ENCODE measurements at places on chromosomes 16 and 17. TPM values are rescaled to one million over a fixed set of nuclear protein-coding genes. Genes with fewer than 3 reads are reported as not detected.

Gene DHRS7C
- 1.2 TPM for total RNA-seq

Gene FBXW10
- total RNA-seq: 0.20 TPM

Gene LGALS9
- 4.3 TPM for total RNA-seq

Gene MRPS7
- total RNA-seq: 47.5 TPM

Gene G6PC1
- 14.2 TPM for total RNA-seq

Gene DHX8
- total RNA-seq: 31.2 TPM

Gene UNC45B
- total RNA-seq: not detected

Gene KRT33B
- total RNA-seq: not detected

Gene ABCA3
- total RNA-seq: 1.5 TPM

Gene RHOT2
- 63.2 TPM for total RNA-seq

Gene ABCC12
- total RNA-seq: not detected

Gene KIF19
- 0.20 TPM for total RNA-seq

Gene DDX52
- total RNA-seq: 45.7 TPM

Gene EPOP
- 0.92 TPM for total RNA-seq

Gene TMC8
- 0.16 TPM for total RNA-seq

Gene RNPS1
- 107 TPM for total RNA-seq

Gene IGSF6
- 0.70 TPM for total RNA-seq

Gene IL21R
- total RNA-seq: 0.10 TPM

Gene HIRIP3
- 12.4 TPM for total RNA-seq

Gene AIPL1
- not detected for total RNA-seq

Gene TUBG2
- 13.1 TPM for total RNA-seq

Gene ADCY9
- total RNA-seq: 12.4 TPM

Gene GEMIN4
- 12.0 TPM for total RNA-seq

Gene FBXO39
- not detected for total RNA-seq

Gene EXOC3L1
- total RNA-seq: 3.3 TPM

Gene NACA2
- not detected for total RNA-seq

Gene LMF1
- total RNA-seq: 27.2 TPM

Gene KRT9
- total RNA-seq: not detected

Gene ZNF668
- total RNA-seq: 6.9 TPM

All from hepatocyte (in vitro differentiated cells).